Left renal cortex interstitium (tissue), 4 donors: ENCODE measurements at places on chromosomes 6 and 20.

DNA sequence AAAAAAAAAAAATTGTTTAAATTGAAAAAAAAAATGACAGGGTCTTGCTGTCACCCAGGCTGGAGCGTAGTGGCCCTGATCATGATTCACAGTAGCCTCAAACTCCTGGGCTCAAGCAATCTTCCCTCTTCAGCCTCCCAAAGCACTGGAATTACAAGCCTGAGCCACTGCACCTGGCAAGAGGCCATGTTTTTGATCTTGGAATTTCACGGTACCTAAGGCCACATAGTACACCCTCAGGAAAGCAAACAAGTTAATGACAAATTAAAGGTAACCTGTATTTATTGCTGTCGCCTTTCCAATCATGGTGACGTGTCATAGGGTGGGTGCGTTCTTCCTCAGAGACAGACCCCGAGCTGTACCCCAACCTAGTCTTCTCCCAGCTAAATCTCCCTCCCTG, 79.2 kb downstream of the LINC00237 start:
- no peak for DNase-seq

DNA sequence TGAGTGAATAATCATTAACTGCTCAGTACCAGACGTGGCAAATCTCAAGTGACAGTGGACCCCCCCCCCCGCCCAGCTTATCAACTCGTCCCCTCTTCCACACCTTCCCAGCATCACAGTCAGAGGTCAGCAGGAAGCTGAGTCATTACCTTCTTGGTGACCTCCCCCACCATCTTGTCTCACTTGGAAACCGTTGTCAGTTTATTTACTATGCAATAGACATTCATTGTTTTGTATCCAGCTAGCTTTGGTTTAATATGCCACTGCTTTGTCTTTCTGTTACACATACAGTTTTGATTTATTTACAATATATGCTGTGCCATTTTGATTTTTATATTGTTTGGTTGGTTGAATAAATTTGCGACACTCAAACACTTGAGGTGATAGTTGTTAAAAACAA, 158.1 kb downstream of the QKI start:
- no peak for DNase-seq

DNA sequence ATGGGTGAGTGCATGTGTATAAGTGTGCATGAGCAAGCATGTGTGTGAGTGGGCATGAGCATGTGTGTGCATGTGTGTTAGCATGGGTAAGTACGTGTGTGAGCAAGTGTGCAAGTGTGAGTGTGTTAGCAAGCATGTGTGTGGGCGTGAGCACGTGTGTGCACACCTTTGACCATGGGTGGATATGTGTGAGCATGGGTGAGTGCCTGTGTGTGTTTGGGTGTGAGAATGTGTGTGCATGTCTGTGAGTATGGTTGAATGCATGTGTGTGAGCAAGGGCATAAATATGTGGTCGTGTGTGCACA, 84.6 kb downstream of the DLL1 start:
- no peak for DNase-seq

GRCh38 chr6:31121131-31121790, 1.0 kb upstream of the CDSN start:
- DNase-seq, result no peak

DNA sequence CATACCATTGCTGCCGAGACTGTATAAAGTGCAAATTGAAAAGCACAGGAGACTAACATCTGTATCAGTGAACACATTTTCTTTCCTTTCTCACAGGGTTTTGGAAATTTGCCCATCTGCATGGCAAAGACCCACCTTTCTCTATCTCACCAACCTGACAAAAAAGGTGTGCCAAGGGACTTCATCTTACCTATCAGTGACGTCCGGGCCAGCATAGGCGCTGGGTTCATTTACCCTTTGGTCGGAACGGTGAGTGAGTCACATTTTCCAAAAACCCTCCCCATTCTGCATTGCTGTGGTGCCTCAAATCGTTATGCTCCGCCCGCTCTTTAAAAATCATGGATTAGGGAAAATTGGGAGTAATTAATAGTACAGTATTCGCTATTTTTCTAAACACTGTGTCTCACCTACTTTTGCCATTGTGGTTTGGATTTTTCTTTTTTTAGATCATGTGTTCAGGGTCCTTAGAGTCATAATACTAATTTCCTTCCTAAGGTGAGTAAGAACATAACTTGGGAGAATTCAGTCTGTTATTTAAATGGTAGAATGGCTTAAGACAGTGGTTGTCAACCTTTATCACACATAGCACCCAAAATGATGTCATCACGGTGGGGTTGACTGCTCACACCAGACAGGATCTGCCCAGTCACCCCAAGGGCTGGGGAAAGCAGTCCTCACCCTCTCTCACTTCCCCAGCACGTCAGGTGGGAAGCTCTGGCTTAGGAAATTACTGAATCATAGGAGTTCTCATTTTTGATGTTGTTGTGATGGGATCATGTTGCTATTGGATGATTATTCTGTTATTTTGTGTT, 171.6 kb downstream of the MTHFD1L start:
- DNase-seq, result no peak

DNA sequence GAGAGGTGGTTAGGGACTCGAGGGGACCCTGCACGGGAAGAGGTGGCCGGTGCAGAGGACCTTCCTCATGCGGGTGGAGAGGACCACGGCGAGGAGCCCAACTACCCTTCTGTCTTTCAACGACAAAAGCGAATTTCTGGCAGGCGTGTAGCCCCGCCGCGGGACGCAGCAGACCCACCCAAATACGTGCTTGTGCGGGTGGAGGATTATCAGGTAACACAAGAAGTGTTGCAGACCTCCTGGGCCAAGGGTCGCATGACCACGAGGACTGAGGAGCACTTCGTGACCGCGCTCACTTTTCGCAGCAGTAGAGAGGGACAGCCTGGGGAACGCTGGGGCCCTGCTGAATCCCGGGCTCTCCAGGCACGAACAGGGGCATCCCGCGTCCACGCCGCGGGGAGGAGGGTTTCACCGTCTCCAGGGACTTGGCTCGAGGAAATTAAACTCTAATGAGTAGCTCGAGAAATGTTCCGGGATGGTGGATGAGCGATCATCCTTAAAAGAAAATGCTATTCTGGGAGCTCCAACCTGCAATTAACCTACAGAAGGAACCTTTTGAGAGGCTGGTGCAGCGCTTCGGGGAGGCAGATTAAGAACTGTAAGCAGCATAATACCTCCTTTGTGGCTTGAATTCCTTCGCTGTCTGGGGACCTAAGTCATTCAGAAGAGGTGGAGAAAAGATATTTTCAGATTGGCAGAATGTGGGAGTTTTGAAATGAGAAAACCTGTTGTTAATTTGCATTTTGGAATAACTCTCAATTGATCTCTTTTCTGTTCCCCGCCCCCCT, 804 bp downstream of the C6orf141 start:
- DNase-seq, result no peak

DNA sequence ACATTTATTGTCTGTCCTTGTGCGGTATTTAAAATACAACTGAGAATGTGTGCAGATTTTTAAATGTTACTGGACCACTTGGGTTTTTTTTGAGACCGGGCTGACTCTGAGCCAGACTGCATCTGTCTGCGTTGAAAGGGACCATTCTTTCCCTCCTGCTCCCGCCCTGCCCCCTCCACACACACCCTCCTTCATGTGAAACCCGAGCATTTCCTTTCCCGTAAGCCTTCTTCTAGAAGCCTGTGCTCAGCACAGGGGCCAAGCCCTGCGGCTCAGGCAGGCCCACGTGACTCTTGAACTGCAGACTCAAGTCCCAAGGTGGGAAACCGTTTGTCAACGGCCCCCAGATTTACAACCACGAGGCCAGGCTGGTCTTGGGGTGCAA, 82.7 kb upstream of the FOXC1 start:
- DNase-seq, result peak; percentile 61

DNA sequence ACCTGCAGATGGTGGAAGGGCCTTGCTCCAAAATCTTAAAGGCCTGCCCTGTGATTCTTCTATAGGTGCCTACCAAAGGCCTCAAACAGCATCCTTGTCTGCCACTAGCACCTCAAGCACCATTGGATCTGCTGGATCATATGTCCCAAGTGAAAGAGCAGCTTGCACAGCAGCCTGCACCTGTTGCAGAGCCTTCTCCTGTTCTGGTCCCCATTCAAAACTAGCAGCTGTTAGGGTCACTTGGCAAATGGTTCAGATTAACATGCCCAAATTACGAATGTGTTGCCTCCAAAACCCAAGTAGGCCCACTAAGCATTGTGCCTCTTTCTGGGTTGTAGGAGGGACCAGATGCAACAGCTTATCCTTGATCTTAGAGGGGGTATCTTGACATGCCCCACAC, 99.6 kb upstream of the F13A1 start:
- no peak for DNase-seq

DNA sequence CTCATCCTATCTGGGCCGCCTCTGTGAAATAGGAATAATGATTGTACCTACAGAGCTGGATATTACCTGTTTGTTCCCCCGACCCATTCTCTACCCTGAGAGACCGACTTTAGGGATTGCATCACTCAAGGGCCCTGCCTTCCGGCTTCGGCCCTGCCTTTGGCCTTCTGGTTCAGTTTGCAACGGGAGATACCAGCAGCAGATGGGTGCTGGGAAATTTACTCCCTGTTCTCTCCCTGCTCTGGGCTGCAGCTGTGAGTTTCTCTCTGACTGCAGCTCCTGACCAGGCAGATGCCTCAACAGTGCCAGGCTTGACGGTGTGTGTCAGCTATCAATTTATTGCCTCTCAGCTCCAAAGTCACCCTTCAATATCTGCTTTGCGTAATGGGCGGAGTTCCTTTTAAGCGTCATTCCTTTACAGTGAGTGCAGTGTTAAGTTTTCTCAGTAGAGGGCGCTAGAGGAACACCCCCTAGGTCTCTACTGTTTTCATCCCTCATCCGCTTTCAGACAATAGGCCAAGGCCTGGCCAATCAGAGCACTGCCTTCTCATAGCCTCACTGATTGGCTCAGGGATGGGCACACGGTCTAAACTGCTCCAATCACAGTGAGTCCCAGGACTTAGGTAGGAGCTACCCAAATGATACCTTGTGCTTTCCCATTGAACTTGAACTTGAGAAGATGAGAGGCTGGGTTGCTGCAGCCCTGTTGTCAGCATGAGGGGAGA, 30.0 kb downstream of the KCNG1 start:
- DNase-seq, result no peak

- no peak for DNase-seq
Measured at GRCh38 chr6:116395647-116396046, 24.9 kb downstream of the DSE start.

DNA sequence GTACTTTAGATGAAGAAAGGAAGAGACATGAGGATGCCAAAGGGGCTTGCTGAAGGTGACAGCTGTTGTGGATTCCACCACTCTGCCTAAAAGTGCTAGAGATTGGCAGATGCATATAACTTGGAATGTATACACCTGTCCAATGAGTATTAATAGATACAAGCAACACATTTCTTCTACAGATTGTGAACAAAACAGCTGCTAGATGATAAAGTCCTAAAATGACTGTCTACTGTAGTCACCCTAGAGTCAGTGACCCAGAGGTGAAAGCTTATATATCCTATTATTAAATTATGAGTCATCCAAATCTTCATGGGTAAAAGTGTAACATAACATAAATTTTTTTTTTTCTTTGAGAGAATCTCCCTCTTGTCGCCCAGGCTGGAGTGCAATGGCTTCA, 5.2 kb downstream of the RNF217 start:
- DNase-seq, result no peak
